Stimulated activated CD8-positive, alpha-beta memory T cell treated with anti-CD3 and anti-CD28 coated beads, Interleukin-2, amount 100 ng/mL, for 1 hour (primary cell): ENCODE measurements at places on chromosomes 3 and 15.

GRCh38 chr3:187150599-187150998, 11.3 kb upstream of the RPL39L start:
- peak; percentile 48 for DNase-seq

DNA sequence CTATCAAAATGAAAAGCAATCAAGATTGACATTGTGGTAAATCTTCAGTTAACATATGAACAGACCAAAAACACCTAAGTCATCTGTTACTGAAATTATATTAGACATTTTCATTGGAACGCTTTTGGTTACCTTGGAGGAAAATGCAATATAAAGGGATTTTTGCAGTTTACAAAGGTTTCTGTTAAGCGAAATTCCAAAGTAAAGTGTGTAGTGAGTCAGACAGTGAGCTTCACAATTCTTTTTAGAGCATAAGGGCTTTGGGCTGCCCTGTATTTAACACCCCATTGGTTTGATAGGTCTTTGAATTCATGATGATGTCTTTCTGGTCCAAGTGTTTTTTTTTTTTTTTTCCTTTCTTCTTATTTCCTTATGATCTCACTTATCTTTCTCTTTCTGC, 462.8 kb downstream of the EDEM1 start:
- DNase-seq: no peak

GRCh38 chr3:72379500-72380187, 468.6 kb downstream of the SHQ1 start:
- DNase-seq: no peak

GRCh38 chr3:1442271-1442670, 349.4 kb downstream of the CNTN6 start:
- DNase-seq: no peak

GRCh38 chr15:92578096-92578835, 77.3 kb downstream of the FAM174B start:
- DNase-seq: no peak

DNA sequence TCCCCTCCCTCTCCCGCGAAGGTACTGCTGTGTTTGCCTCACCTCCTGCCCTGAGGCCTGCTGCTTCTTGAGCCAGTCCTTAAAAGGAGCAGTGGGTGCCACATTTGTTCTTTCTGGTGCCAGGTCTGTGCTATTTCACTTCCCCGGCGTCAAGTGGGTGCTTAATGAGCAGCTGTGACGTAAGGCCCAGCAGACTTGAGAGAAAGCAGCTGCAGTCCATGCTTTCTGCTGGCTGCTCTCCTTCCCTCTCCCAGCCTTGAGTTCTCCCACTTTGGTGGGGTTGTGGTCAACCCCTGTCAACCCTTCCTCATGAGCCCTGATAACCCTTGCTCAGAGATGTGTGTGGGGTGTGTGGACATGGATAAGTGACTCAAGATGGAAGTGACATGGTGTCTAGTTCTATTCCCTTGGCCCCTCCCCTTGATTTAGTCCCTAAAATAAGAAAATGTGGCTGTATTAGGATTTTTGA, 6.9 kb downstream of the INAFM2 start:
- DNase-seq: no peak

GRCh38 chr3:133843634-133844033, 38.0 kb downstream of the SRPRB start:
- no peak for DNase-seq

- no peak for DNase-seq
These were observed 7.3 kb downstream of the CCDC14 start for GRCh38 chr3:123953735-123954134.

DNA sequence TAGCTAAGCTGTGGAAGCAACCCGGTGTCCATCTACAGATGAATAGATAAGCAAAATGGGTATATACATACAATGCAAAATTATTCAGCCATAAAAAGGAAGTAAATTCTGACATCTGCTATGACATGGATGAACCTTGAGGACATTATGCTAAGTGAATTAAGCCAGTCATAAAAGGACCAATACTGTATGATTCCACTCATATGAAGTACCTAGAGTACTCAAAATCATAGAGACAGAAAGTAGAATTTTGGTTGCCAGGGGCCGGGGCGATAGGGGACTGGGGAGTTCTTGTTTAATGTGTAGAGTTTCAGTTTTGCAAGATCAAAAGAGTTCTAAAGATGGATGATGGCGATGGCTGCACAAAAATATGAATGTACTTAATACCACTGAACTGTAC, 10.3 kb downstream of the EID1 start:
- DNase-seq: no peak

- no peak for DNase-seq
These were observed 21.0 kb upstream of the CYP11A1 start for GRCh38 chr15:74388363-74388951.

- no peak for DNase-seq
These were observed 43.7 kb downstream of the TMEM45A start for GRCh38 chr3:100536093-100536492.

GRCh38 chr3:71107926-71108325, 475.6 kb downstream of the FOXP1 start:
- no peak for DNase-seq

DNA sequence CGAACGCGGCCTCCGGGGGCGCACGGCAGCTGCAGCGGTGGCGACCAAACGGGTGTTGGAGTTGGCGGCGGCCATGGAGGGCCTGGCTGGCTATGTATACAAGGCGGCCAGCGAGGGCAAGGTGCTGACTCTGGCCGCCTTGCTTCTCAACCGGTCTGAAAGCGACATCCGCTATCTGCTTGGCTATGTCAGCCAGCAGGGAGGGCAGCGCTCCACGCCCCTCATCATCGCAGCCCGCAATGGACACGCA, 725 bp downstream of the FEM1B start:
- no peak for DNase-seq

- no peak for DNase-seq
These were observed 102.2 kb upstream of the LPP start for GRCh38 chr3:188051801-188052168.

DNA sequence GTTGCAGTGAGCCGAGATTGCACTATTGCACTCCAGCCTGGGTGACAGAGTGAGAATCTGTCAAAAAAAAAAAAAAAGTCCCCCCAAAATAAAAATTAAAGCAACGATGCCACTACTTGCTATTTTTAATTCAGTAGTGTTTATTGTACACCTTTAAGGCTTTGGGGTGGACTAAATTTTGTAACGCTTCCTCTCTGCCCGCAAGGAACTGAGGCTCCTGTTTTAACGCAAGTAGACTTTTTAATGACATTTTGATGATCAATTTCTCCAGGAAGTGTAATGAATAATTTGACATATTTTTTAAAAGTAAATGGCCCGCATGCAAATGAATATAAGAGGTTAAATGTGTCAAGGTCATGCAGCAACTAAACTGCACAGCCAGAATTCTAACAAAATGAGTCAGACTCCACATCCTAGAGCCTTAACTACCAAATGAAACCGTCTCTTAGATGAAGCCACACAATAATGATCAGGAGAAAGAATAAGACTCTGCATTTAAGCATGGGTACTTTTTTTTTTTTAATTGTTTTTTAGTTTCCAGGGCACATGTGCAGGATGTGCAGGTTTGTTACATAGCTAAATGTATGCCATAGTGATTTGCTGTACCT, 96.8 kb upstream of the LMOD3 start:
- no peak for DNase-seq

- no peak for DNase-seq
These were observed 61.1 kb downstream of the SLC12A8 start for GRCh38 chr3:125151442-125151817.

DNA sequence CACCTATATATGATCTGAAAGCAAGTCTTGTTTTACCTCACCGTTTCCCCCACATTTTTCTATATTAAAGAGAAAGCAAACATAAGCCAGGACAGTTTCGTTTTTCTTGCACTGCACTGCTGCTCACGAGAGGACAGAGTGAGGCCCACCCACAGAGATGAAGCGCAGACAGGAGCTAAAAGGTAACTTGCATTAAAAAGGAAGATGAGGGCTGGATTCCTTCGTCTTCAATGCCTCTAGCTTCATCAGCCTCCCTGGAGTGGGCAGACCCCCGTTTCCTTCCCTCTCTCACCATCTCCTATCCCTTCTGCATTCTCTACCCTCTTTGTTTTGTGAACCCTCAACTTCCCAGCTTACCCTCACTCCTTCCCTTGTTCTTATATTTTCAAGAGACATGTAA, 18.9 kb downstream of the SUMF1 start:
- no peak for DNase-seq

DNA sequence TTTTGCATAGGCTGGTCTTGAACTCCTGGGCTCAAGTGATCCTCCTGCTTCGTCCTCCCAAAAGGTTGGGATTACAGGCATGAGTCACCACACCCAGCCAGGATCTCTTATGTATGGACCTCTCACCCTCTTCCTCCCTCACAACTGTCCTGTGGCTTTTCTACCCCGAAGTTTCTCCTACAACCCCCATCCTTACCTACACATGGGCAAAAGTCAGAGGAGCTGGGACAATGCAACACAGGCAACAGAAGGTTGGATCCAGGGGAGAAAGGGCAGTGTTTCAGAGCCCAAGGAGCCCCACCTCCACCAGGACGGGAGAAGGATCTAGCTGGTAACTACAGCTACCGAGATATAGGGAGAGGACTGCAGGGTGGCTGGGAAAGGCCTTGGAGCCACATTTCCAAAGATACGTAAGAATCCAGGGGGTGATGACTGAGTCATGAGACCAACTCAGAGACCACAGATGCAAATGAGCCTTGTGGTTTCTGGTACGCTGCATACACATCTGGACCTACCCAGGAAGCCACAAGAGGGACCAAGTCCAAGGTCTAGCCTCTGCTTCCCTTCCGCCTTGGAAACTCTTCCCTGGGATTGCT, 13.6 kb downstream of the IGDCC4 start:
- no peak for DNase-seq

GRCh38 chr3:195044411-195044810, 226.5 kb downstream of the XXYLT1 start:
- DNase-seq: no peak

DNA sequence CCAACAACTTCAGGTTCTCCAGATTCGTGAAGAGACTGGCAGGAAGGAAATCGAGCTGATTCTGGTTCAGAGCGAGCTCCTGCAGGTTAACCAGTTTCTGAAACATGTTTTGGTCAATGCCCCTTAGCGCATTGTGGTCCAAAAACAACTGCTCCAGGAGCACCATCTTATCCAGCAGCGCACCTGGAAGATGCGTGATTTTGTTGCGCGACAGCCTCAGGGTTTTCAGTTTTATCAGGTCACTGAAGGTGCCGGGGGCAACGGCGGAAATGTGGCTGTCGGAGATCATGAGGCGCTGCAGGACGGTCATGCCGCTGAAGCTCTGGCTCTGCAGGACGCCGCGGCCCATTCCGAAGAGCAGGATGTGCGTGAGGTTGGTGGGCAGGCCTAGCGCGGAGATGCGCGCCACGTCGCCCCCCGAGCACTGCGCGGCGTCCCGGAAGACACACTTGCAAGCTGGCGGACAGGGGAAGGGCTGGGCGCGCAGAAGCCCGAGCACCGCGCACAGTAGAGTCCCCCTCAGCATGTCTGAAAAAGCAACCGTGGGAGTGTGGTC, 1.2 kb downstream of the GP5 start:
- DNase-seq: no peak

GRCh38 chr3:13114811-13115575, 41.8 kb upstream of the IQSEC1 start:
- no peak for DNase-seq

DNA sequence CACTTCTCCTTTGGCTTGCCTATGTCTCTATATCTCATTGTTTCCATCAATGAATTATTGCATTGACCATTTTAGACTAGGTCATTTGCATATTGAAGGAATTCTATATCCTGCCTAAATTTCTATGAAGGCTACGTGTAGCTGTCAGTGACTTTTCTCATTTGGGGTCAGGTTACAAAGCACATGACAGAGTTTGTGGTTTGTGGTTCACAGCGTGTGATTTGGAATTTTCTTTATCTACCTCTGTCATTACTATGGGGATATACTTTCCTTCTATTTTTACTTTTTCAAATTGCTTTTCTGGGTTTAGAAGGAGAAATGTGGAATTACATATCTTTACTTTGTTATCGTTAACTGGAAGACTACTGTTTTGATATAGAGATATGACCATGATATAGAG, 317.3 kb upstream of the CFAP20DC start:
- DNase-seq: no peak

- no peak for DNase-seq
These were observed 1.3 kb downstream of the ADAM10 start for GRCh38 chr15:58748040-58748851.

- DNase-seq: no peak
These were observed 2.8 kb downstream of the DUSP7 start for GRCh38 chr3:52053307-52054304.

DNA sequence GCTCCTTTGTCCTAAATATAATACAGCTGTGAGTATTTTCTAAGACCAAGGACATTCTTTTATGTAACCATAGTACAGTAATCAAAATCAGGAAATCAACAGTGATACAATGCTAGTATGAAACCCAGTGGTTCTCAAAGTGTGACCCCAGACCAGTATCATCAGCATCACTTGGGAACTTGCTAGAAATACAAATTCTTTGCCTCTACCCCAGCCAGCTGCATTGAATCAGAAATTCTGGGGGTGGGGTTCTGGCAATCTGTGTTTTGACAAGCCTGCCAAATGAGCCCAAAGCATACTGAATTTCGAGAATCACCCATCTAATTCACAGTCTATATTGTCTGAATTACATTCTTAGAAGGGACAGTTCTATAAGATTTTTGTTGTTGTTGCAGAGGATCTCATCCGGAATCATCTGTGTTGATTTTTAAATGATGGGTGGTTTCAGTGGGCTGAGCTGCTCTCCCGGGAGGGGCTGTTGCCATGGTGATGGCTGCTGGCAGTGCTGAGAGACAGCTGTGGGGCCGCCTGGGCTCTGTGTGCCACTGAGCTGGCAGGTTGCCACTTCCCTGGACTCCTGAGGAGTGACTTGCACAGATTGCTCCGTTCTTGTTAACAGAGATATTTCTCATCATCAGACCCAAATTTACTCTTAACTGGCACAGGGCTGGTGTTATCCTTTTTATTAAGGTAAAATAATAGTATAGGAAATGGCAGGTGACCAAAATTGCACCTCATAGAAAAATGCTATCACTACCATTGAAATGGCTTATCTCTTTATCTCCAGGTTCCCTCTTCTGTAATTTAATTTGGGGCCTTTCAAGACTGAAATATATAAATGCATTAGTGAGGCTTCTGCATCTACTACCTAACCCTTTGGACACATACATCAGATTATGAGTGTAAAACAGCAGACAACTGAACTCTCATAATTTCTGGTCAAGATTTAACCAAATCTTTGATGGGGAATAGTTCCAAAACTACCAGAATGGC, 56.5 kb downstream of the NEK11 start:
- DNase-seq: no peak

- DNase-seq: no peak
These were observed 93.3 kb upstream of the RAD18 start for GRCh38 chr3:9056581-9056980.
